Esophagus squamous epithelium (tissue), 5 donors: ENCODE measurements at places on chromosomes 11 and 22.

DNA sequence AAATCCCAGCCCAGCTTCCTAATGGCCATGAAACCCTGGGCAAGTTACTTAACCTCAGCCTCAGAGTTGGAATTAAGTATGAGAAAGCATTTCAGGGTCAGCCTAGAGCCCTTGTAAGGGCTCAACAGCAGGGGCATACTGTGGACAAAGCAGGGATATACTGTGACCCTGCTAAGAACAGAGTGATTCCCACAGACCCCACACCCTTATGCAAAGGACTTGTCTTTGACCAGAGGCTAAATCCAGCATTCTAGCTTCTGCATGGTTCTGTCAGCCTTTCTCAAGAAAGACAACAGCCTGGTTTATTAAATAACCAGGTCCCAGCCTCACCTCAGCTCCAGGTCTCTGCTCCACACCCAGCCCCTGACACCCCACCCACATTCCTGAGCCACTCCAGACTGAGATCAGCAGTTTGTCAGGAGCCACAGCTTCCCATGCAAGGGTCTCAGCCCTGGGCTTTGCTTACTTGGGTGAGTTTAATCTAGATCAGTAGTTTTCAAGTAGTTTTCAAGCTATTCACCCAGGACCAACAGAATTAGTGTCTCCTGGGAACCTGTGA, 69.2 kb downstream of the GALNT18 start:
- no peak for DNase-seq

DNA sequence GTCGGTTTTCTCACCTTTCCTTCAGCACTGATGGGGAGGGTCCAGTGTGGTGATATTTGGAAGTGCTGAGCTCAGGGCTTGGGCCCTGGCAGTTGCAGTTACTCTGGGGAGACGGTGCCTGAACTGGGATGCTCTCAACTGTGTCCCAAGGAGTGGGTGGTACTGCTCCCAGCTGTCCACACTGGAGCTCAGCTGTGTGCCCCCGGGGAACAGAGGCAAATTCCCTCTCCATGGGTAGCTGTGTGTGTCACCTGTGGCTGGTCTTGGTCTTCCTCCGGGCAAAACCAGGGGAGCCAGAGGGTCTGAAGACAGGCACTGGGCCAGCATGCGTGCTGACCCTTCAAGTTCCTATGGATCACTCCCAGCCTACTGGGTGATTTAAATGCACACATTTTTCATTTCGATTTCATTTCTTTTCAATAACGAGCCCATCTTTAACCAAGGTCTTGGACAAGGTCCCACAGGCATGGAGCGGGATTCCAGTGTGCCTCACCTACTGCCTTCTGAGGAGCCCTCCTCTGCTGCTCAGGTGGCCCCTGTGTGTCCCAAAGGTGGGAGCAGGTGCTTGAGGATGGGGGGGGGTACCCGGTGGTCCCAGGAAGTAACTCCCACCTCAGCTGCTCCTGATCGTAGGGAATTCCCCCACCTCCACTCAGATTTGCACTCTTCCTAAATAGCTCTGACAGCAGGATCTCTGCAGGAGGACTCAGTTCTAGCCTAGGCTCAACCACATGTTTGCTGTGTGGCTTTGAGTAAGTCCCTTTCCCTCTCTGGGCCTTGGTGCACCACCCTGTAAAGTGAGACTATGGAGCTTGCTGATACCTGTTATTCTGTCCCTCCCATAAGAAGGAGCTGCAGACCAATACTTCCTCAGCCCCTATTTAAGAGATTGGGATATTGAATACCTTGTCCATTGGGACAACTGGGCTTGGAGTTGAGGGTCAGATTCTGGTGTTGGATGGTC, 16.8 kb downstream of the PRDM11 start:
- no peak for DNase-seq

DNA sequence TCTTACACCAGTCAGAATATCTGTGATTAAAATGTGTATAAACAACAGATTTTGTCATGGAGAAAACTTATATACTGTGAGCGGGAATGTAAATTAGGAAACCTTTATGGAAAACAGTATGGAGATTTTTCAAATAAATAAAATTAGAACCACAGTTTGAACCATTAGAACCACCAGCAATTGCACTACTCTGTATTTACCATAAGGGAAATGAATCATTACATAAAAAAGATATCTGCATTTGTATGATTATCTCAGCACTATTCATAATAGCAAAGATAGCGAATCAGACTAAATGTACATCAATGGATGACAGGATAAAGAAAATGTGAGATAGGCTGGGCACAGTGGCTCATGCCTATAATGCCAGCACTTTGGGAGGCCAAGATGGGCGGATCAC, 7.4 kb upstream of the OR52N4 start:
- no peak for DNase-seq

DNA sequence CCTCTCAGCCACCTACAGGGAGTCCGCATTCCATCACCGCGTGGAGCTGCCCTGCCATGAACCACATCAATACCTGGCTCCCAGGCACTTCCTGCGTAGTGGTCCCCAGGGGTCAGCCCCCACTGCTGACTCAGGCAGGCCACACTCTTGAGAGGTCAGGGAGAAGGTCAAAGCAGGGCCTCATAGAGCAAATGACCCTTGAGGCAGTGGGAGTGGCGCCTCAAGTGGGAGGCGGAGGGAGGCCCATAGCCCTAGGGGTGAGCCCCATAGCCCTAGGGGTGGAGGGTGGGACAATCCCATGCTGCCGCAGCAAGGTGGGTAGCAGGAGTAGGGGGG, 5.0 kb downstream of the PRDX5 start:
- no peak for DNase-seq

DNA sequence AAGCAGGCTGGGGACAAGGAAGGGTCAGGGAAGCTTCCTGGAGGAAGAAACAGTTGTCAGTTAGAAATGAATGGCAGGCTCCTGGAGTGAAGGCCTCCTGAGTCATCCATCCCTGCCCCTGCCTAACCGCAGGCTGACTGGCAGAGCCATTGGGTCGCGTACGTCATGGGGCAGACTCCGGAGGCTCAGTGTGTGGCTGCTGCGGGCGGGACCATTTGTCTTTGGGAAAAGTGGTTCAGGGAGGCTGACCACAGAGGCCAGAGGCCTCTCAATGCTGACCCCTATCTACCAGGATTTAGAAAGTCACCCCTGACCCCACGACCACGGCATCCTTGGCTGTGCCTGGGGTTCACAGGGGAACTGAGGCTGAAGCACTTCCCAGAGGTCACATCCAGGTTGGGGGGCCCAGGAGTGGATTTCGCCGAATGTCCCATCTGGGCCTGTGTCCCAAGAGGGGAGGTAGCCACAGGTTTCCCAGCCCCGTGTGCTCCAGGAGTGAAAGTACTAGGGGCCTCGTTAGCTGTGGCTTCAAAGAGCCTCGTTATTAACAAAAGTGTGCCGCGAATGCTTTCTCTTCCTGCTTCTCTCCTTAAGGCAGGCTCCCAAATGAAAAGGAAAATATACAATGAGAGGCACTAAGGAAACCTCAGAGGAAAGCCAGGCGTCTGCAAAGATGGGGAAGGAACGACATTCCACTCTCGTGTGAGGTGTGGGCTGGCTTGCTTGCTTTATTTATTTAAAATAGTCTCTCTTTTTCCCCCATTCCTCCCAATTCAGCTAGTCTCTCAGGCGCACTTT, 58.9 kb downstream of the FLRT1 start:
- no peak for DNase-seq

DNA sequence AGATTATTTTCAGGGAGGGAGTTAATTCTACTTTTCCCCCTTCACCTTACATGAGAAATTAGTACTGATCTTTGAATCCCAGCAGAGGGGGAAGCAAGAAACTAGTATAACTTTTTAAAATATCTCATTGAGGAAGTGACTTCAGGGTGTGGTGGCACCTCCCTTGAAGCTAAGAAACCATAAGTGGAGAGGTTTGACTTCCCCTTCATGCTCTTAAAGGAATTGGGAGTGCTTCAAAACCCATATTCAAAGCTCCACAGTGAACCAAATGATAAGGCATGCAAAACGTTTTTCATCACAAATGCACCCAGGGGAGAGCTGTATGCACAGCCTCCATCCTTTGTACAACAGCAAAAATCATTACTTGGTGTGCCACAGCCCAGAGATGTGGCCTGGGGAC, 540 bp downstream of the MS4A14 start:
- no peak for DNase-seq

GRCh38 chr11:108522318-108522717, 24.1 kb upstream of the POGLUT3 start:
- DNase-seq: no peak

DNA sequence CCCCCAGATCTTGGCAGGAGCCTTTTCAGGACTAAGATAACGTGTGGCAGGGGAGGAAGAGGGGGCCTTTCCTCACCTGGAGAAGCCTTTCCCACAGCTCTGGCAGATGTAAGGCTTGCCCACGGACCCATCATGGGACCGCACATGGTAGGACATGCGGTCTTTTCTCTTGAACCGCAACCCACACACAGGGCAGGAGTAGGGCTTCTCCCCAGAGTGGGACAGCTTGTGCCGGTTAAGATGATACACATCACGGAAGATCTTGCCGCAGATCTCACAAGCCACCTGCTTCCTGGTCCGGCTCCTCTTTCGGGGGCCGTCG, 1.9 kb downstream of the PATZ1 start:
- no peak for DNase-seq

DNA sequence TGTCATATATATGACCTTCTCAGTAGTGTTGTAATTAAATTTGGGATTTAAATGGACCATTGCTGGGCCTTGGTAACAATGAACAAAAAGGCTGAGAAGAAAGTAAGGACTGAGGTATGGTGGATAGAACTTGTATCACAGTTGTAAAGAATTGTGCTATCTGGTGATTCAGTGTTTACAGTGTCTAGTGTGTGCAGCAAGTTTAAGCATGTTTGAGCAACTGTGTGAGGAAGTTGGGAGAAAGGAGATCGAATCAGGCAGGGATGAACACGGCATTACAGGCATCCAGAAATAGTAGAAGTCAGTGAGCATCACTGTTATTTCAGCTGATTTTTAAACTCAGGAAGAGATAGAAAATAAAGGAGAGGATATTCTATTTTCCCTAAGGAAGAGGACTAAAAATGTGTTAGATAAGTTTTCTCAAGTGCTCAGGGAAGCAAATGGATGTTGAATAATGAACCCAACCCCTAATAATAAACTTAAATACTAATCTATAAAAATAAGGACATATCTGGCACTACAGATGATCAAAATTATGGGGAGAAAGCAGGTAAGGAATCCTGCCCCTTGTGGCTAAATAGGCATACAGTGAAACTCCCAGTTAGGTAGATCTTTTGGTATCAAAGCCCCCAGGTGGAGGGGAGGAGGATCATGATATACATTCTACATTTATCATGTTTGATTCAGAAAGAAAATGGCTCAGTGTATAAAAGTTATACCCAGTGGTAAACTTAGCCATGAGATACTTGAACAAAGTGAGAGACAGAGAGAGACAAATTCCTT, 361.0 kb upstream of the ANO3 start:
- DNase-seq: no peak

- no peak for DNase-seq
These were observed 714 bp downstream of the TRIM29 start for GRCh38 chr11:120137187-120137610.

DNA sequence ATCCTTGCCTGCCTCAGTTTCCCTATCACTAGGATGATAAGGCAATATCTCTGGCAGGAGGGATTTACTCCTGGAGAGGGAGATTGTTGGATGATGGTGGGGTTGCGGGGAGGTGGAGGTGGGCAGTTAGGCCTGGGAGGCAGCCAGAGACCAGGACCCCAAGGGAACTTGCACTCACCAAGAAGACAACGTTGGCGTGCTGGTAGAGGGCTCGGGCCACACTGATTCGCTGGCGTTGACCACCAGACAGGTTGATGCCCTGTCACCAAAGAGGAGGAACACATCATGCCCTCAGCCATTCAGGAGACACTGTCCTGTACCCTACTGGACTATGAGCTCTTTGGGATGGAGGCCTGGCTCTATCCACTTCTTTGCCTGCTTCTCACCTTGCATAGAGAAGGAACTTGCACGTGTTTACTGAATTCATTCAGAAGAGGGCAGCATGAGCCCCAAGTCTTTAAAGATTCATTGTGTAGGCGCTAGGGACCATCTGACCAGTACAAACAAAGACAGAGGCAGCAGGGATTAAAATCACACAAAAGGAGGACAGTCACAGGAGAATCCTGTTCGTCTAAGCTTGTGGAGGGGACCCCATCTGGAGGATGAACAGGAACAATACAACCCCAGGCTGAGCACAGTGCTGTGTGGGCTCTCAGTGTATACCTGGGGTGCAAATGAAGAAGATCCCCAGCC, 24.2 kb upstream of the KCNJ11 start:
- no peak for DNase-seq

DNA sequence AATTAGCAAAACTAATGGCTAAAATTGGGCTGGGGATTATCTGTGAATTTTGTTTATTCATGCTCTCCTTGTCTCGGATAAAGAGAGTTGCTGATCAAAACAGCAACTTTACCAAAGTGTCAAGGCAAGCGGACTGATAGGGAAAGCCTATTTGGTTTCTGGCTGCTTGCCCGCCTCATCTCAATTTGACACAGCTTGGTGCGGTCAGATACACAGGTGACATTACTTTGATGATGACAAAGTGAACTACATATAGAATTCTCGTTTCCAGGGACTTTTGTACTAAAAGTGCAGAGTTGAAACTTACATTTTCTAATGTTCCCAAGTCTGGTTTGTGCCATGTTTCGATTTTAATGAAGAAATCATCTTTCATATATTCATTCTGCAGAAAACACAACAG, 22.8 kb downstream of the PITPNB start:
- no peak for DNase-seq

GRCh38 chr11:131666617-131667016, 296.2 kb downstream of the NTM start:
- no peak for DNase-seq

GRCh38 chr11:7706377-7706776, at the start of gene OVCH2:
Gene OVCH2 (minus strand): TSS chr11:7706477. CDS start chr11:7706394, 83 bp downstream.
- no peak for DNase-seq

GRCh38 chr11:8269636-8270035, 6.0 kb upstream of the LMO1 start:
- no peak for DNase-seq

DNA sequence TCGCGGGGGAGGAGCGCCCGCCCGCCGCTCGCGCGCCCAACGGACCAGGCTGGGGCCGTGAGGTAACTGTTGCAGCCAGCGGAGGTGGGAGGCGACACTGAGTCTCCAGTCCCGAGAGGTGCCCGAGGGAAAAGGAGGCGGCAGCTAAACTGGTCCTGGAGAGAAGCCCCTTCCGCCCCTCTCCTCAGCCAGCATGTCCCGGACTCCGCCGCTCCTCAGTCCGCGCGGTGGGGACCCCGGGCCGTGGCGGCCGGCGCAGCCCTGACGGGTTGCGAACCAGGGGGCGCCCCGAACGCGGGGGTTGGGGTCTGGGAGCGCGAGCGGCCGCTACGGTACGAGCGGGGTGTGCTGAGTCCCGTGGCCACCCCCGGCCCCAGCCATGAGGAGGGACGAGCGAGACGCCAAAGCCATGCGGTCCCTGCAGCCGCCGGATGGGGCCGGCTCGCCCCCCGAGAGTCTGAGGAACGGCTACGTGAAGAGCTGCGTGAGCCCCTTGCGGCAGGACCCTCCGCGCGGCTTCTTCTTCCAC, at the start of gene PDE3B:
PDE3B (plus strand) TSS at position 108 of the 529 bp plus-strand sequence; CDS start at position 380, 272 bp downstream.
- DNase-seq: no peak

GRCh38 chr11:28535677-28536076, 427.5 kb downstream of the METTL15 start:
- no peak for DNase-seq

GRCh38 chr11:41954034-41954433, 494.6 kb upstream of the LRRC4C start:
- no peak for DNase-seq

- DNase-seq: no peak
These were observed 21.7 kb upstream of the NRGN start for GRCh38 chr11:124717786-124718651.
